BJ (cell line): ENCODE measurements at places on chromosomes 6 and 20.

DNA sequence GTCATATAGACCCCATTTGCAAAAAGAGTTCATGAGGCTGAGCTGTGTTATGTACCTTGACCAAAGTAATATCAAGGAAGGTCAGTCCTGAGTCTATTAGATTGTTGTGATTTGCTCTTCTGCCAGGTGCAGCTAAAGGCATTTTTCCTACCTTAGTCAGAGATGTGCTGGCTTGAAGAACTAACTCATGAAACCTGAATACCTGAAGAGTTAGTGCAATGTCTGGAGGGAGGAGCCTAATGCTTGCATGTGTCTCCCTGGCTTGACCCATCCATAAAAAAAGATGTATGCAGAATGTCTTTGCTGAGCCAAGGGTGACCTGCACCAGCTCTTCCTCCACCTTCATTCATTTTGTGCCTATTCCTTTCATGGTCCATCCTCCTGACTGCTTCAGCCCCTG, 742.0 kb downstream of the KIF16B start:
- DNase-seq, result no peak

DNA sequence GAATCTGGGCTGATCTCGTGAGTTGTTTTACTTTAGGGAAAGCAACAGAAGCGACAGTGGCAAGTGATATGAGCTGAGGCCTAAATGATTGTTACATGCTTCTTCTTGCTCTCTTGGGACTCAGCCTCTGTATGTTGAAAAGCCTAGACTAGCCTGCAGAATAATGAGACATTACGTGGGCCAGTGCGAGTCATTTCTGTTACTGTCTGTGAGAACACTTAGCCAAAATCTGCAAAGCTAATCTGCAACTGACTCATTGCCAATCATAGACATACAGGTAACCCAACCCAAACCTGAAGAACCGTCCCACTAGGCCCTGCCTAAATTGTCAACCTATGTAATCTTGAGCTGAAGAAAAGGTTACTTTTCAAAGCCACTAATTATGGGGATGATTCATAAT, 77.4 kb upstream of the F13A1 start:
- no peak for DNase-seq

DNA sequence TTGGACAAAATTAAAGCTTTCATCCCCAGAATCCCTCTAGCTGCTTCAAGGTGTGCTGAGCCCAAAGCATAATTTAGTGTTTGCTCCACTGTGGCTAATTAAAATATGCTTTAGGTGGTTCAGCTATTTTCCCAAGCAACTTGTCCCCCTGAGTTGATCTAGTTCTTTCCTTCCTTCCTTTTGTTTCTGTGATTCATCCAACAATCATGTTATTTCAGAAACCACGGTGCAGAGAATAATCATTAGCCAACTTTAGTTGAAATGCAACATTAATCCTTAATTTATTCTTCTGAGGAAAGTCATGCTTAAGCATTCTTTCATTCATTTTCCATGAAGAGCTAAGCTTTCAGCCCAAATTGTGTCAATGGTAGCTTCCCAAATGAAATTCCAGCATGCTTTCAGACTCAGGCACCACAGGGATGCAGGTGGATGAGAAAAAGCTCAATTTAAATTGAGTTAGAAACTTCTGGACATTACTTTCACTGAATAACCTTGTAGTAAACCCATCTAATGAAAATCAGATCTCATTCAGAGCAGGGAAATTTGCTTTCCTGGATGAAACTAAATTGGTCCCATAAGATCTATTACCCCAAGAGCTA, 209.0 kb upstream of the NT5E start:
- DNase-seq, result no peak

GRCh38 chr20:64104667-64105451, 2.5 kb downstream of the NPBWR2 start:
- DNase-seq, result no peak

DNA sequence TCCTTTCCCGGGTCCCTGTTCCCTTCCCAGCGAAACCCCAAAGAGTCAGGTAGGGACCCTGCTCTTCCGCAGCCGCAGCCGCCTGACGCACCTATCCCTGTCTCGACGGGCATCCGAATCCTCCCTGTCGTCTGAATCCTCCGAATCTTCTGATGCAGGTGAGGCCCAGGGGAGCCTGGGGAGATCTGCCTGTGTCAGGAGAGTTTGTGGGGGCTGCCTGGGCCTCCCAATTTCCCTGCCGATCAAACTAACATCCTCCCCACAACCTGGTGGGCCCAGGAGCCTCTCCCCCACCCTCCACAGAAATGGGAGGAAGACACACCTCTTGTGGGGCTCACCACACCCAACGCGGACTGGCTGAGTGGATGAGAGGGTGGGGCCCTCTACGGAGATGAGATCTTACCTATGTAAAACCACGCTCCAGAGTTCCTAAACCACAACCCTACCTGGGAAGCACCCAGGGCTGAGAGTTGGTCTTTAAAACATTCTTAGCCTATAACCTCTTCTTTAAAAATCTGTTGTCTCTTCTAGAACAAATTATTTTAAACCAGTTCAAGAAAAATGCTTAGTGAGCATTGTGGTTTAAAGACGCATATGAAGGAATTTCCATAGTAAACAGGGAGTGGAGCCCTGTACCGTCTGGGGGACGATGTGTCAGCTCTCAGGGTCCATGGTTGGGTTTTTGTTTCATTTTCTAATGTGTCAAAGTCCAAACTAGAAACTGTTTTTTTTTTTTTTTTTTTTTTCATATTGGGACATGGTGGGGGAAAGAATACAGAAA, 1.7 kb downstream of the CDC25B start:
- no peak for DNase-seq

GRCh38 chr6:104540743-104541142, 319.0 kb downstream of the HACE1 start:
- DNase-seq, result peak; percentile 89

DNA sequence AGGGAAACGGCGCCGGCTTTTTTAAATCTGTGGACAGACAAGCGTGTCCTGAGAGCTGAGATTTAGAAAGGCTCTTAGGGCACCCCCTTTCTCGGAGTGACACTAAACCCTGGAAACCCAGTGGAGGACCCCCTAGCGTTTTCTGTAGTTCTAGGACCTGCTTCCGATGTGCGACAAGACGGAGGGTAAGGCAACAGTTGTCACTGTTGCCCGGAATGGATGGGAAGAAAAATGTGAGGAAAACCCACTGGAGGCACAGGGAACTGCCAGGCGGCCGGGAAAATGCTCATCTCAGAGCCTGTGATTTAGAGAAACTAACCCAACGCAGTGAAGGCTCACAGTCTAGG, 551 bp upstream of the ATP5F1E start:
- DNase-seq, result no peak

DNA sequence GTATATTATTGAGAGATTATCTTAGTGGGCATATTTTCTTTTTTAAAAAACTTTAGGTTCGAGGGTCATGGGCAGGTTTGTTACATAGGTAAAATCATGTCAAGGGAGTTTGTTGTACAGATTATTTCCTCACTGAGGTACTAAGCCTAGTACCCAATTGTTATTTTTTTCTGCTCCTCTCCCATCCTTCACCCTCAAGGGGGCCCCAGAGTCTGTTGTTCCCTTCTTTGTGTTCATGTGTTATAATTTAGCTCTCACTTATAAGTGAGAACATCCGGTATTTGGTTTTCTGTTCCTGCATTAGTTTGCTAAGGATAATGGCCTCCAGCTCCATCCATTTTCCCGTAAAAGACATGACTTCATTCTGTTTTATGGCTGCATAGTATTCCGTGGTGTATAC, 247.9 kb upstream of the RAB32 start:
- no peak for DNase-seq

GRCh38 chr6:25801436-25801835, 30.4 kb downstream of the SLC17A1 start:
- no peak for DNase-seq
